Activated effector memory CD4-positive, alpha-beta T cell treated with Interleukin-2 at 50 U/mL for 16 hours (primary cell): ENCODE measurements at places on chromosomes 7 and 10.

GRCh38 chr7:5276611-5277010 is 6.1 kb upstream of the SLC29A4 start:
- no peak for DNase-seq

DNA sequence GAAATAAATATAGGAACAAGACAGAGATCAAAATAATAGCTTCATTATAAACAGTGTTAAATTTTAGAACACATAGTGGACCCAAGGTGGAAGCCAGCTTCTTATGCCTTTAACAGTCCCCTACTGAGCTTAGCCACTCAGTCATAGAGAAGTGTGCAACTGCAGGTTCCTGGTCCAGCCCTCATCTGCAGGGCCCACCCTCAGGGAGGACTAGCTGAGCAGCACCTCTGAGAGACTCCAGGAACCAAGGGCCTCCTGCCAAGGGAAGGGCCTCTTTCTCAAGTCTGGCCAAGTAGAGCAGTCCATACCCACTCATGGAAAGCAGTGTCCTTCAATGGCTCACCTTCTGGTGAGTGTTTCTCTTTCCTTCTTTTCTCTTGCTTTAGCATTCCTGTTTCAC is 173.7 kb upstream of the PRPS1L1 start:
- no peak for DNase-seq

DNA sequence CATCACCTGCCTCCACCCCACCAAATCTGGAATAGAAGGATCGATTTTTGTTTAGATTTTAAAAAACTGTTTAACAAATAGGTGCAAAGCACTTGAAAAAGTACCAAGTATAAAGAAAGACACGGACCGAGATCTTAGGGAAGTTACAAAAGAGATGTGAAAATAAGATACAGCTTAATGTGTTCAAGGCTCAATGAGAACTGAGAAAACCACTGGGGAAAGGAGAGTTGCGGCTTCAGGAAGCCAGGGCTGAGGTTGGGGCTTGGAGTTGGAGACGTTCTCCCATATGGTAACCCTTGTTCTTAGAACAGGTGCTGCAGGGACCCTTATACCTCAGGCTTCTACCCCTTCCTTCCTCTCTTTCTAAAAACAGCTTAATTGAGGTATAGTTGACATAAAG is 140.2 kb downstream of the FANK1 start:
- no peak for DNase-seq

GRCh38 chr10:18418541-18419215 is 232.7 kb downstream of the NSUN6 start:
- no peak for DNase-seq

DNA sequence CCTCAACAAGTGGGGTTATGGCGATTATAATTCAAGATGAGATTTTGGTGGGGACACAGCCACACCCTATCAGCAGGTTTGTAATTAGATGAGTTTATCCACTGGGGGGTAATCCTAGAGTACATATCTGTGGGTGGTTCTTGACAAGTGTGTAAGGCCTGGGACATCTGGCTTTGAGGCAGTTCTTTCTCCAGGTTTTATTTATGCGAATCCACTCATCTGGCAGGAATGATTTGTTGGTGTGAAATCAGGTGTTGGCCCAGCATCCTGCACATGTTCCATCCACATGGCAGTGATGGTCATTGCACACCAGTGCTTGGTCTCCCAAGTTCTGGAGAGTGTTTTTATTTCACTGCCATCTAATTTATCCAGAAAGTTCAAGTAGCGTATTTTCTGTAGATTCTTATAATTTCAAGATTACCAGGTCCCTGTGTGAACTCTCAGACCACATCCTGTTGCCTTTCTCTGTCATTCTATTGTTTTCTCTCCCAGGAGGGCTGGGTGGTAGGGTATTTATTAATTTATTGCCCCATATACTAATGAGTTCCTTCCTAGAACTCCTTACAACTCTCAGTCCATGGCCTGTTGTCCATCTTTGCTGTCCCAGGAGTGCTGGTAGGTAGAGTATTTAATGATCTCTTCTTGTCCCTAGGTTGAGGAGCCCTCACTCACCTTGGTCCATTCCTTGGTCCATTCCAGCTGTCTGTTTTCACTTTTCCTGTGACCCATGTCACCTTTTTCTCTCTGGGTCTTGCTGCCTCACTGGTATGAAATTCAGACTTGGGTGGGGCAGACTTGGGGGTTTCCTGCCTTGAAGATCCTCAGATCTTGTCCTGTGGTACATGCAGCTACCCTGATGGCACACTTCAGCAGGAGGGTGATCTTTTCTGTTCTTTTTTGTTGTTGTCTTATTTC is 10.4 kb downstream of the RALA start:
- DNase-seq, result no peak

- DNase-seq, result no peak
These were observed 25.9 kb upstream of the ANKRD2 start for GRCh38 chr10:97546456-97547270.

- DNase-seq, result no peak
These were observed 451.4 kb downstream of the SUGCT start for GRCh38 chr7:40586197-40586596.

GRCh38 chr10:25865267-25865666 is 68.8 kb upstream of the MYO3A start:
- no peak for DNase-seq

DNA sequence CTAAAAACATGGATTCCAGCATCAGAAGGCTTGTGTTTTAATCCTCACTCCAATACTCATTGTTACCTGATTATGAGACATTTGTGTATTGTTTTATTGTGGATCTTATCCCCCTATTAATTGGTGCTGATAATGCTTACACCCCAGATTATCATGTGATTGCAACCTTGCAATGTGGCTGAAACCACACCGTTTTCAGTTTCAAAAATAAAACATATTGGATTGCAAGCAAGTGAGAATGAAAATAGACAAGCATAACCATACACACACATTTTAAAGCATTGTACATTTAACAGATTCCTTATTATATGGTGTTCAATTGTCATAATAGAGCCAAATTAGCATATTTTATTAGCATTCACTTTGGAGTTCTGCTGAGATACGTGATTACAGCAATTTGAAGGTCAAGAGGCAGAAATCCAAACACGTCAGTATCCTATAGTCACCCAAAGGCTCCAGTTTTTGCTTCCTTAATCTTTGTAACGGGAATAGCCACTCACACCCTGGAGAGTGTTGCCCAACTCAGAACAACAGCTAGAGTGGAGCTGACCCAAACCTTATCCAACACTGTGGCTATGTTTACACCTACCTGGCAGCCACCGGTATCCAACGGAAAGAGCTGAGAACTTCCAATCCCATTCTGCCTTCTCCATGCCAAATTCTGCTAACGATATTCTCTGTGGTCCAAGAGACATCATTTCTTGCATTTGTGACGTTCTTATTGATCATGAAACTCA is 317.1 kb upstream of the KLF6 start:
- DNase-seq, result no peak

DNA sequence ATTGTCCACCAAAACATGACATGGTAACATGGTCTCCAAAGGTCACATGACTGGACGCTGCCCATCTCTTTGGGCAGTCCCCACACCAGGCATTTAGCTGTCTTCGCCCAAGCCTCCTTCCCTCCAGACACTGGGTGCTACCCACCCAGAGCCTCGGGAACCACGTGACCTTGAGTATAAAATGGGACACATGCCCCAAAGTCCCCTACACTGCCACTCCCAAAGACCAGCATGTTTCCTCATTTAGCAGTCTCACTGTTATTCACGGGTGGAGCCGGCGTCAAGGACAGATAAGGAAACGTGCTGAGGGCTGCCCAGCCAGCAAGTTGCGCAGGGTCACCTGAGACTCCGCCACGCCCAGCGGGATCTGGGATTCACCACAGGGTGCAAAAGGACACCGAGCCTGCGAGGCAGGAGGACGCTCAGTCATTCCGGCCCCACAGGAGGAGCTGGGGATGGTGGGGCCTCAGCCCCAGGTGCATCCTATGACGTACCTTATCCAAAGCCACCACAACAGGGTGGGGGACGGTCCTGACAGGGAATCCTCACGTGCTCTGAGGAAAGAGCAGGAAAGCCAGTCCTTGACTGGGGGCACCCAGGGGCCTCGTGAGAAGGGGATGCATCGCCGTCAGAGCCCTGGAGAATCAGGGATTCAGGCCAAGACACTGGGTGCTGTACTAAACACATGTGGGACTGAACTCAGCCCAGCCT is 226.9 kb downstream of the TNS3 start:
- no peak for DNase-seq

DNA sequence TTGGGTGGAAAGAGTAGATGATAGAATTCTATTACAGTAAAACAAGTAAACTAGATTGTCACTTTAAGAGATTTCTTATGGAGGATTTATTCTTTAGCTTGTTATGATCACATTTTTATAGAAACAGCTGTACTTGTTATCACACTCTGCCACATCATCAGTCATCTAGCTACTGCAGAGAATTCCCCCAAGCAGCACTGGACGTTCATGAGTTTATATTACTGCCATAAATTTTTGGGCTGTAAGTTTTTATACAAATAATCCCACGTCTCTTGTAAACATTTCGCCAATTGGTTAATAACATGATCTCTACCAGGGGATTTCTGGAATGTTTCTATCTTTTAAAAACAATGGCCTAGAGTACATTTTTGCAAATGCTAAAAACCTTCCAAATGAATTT is 238.8 kb downstream of the POLR1F start:
- no peak for DNase-seq

DNA sequence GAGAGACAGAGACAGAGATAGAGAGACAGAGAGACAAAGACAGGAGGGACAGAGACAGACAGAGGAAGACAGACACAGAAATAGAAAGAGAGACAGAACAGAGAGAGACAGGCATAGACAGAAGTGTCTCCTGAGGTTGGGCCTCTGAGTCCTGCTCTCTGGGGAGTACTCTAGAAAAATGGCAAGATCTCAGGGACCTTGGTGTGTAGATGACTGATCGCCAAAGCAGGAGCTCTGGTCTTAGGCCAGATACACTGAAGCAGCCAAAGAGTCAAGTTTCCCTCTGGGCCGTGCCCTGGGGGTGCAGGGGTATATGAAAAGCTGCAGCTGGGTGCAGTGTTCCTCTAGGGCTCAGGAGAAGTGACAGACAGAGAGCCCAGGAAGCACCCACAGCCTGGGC is 176.6 kb upstream of the TNS3 start:
- DNase-seq, result no peak

- no peak for DNase-seq
These were observed 251.0 kb downstream of the NSUN6 start for GRCh38 chr10:18400201-18400905.

DNA sequence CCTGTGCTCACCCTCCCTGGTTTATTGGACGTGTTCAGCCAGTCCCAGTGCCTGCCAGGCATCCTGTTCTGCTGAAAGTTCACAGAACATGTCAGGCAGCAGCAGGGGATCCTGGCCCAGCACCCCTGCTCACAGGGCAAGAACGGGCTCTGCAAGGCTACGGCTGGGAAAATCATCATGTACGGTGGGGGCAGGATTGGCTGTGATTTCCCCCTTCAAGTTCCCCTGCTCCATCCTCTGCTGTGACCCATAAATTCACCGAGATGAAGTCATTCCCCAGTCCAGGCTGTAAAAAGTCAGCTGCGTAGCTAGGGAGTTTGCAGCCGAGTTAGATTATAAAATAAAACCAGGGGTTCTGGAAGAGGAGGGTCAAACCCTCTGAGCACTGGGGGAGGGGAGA is 484.1 kb upstream of the ZMIZ1 start:
- no peak for DNase-seq

GRCh38 chr7:81482600-81483186 is 287.2 kb downstream of the HGF start:
- no peak for DNase-seq

- no peak for DNase-seq
These were observed 131.5 kb upstream of the PFKP start for GRCh38 chr10:2935647-2936386.

- no peak for DNase-seq
These were observed 16.4 kb downstream of the ZNF488 start for GRCh38 chr10:47367646-47368045.

DNA sequence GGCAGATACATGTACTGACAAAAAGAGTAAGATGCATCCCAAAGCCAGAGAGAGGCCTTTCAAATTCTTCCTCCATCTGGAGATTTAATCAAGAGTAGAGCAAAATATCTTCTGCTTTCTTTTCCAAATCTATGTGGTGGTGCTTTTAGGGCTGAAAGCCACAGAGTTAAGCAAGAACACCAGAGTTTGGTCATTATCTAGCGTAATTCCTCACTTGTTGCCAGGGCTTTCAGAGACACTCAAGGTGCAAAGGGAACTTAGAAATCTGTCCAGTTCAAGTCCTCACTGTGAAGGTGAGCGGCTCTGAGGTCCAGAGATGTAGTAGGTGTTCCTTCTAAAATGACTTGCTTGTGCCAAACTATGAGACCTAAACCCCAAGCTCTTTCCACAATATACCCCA is 10.9 kb upstream of the NFE2L3 start:
- DNase-seq, result no peak

DNA sequence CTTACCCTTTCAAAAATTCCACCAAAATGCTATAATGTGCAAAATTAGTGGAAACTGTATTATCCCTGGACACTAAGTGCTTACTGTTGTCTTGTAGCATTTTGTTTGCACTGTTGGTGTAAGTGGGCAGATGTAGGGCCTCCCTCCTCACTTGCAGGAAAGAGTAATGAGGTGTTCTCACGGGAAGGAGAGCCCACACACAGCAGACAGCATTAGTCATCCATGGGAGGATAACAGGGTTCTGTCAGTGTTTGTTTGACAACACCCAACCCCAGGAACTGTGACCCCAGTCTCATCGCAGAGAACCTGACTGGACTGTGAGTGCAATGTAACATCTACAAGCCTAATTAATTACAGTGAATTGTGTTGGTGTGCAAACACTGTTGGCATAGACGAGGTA is 58.7 kb upstream of the VSTM2A start:
- no peak for DNase-seq

DNA sequence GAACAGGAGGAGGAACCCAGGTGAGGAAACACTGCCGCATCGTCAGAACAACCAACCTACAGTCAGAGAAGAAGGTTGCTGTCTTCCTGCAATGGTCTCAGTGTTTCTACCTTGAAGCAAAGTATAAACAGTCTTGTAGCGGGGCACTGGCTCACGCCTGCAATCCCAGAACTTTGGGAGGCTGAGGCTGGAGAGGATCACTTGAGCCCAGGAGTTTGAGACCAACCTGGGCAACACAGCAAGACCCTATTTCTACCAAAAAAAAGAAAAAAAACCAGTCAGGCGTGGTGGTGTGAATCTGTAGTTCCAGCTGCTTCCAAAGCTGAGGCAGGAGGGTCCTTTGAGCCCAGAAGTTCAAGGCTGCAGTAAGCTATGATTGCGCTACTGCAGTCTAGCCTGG is 23.4 kb downstream of the SNX8 start:
- DNase-seq, result no peak
